Endothelial cell of umbilical vein (primary cell): ENCODE measurements at places on chromosomes 5 and 9. TPM values are rescaled to one million over a fixed set of nuclear protein-coding genes. Genes with fewer than 3 reads are reported as not detected.

GRCh38 chr5:172648755-172649154 is 7.7 kb downstream of the NEURL1B start:
- H3K27ac ChIP-seq: no peak overlapping the region
- H3K27me3 ChIP-seq: peaks cover 7% of the 10 kb centered on the region
- no peaks in the 10 kb centered on the region for H3K36me3 ChIP-seq

DNA sequence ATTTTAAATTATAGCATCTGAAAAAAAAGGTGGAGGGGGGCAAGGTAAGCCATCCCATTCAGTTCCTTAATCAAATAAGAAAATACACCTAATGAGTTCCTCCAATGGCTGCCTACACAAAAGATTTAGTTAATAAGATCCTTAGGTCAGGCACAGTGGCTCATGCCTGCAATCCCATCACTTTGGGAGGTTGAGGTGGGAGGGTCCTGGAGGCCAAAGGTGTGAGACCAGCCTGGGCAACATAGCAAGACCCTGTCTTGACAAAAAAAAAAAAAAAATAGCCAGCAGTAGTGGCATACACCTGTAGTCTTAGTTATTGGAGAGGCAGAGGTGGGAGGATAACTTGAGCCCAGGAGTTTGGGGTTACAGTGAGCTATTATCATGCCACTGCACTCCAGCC is 78.4 kb downstream of the ST8SIA4 start:
- H3K4me1 ChIP-seq: peaks cover 20% of the 10 kb centered on the region
- DNase-seq: no peak
- H3K36me3 ChIP-seq: no peaks in the 10 kb centered on the region
- H3K27ac ChIP-seq: no peak overlapping the region

DNA sequence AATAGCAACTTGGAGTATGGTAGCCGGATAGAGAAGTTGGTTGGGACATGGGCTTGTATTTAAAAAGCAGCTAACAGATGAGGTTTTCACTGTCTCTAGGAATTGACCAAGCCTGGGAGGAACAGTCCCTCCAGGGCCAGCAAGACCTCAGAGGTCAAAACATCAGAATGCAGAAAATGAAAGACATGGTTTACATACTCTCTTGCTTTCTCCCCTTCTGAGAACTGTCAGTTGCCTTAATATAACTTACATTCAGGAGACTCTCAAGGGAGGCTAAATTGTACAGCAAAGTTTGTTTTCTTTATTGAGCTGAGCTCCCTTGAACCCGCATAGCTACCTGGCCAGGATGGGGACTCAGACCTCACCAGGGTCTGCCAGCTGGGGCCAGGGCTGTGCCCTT is 179.3 kb downstream of the GAS1 start:
- H3K4me1 ChIP-seq: no peaks in the 10 kb centered on the region
- no peak for DNase-seq
- H3K36me3 ChIP-seq: no peaks in the 10 kb centered on the region
- no peaks in the 10 kb centered on the region for H3K27me3 ChIP-seq

DNA sequence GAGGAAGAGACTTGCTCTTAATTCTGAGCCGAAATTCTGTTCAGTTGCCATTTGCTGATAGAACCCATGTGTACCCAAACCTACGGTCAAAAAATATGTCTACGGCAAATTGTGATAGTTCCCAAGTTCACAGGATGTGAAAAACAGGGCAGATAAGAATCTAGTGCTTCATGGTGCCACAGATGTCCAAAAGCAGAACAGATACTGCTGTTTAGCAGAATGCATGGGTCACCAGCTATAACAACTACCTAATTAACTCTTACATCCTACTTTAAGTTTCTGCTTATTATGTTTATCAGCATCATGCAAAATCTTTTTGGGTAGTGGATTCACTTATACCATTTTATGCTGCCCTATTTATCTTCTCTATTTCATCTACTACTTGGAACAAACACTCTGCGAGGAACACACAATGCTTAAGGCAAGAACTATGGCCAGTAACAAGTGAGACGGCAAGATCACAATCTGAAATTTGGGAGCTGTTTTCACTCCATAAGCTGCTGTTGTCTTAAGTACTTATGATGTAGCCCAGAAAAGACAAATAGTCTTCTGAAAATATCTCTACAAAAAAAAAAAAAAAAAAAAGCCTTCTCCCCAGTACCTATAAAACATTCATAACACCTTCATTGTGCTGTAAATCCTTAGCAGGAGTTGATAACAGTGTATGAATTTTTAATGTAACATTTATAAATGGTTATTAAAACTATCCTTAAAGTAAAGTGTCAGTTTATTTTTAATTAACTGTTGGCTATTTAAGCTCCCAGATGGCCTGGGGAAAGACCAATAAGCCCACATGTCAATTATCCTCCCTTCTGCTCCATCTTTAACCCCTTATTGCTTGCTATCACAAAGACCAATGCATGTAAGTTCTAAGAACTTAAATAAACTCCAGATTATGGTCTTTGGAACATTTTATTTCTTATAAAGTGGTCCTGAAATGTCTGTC is 232.3 kb downstream of the TLR4 start:
- H3K27ac ChIP-seq: no peak overlapping the region
- H3K4me3 ChIP-seq: no peak overlapping the region
- H3K4me1 ChIP-seq: no peaks in the 10 kb centered on the region
- no peaks in the 10 kb centered on the region for H3K27me3 ChIP-seq

DNA sequence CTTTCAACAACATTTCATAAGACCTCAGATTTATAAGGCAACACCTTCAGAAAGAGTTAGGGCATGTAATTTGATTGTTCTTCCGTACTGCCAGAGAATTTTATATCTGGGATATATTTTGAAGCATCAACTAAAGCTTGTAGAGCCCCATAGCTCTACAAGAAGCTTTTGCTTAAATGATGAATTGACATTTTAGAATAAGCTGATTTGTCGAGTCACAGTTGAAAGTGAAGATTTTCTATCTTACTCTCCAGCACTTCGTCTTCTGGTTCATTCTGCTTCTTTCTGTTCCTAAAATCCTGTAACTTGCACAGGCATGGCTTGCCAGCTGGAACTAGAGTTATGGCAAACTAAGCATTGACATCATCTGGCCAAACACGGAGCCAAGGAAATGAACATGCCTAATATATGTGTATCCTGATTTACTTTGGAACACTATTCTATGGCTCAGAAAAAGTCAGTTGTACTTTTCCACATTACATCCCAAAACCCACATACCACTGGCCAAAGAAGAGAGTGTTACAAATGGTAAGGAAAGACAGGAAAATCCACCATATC is 68.6 kb upstream of the MAST4 start:
- no peak overlapping the region for H3K27ac ChIP-seq
- DNase-seq: no peak
- H3K27me3 ChIP-seq: no peaks in the 10 kb centered on the region
- H3K36me3 ChIP-seq: no peaks in the 10 kb centered on the region

DNA sequence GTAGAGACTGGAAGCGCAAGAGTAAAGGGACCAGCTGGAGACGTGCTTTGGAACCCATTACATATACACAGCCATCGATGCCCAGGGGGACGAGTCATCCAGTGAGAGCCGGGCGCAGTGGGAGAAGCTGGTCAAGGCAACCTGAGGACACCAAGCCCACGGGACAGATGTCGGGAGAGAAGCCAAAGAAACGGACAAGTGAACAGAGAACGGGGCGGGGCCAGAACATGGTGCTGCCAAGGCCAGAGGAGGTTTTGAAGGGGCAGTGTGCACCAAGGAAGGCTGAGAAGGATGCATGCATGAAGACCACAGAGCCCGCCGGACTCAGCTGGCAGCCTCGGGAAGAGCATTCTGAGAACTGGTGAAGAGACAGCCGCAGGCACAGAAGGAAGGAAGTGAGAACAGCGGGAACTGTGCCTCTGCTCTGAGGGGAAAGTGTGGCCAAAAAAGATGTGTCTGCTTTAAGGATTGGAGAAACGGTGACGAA is 20.3 kb downstream of the CAMSAP1 start:
- DNase-seq: no peak
- peaks cover 8% of the 10 kb centered on the region for H3K4me1 ChIP-seq
- no peaks in the 10 kb centered on the region for H3K27me3 ChIP-seq

GRCh38 chr5:171521219-171521633 is 101.8 kb downstream of the FGF18 start:
- peaks cover 2% of the 10 kb centered on the region for H3K27me3 ChIP-seq
- H3K36me3 ChIP-seq: no peaks in the 10 kb centered on the region
- DNase-seq: peak; percentile 32
- H3K4me1 ChIP-seq: peaks cover 13% of the 10 kb centered on the region

DNA sequence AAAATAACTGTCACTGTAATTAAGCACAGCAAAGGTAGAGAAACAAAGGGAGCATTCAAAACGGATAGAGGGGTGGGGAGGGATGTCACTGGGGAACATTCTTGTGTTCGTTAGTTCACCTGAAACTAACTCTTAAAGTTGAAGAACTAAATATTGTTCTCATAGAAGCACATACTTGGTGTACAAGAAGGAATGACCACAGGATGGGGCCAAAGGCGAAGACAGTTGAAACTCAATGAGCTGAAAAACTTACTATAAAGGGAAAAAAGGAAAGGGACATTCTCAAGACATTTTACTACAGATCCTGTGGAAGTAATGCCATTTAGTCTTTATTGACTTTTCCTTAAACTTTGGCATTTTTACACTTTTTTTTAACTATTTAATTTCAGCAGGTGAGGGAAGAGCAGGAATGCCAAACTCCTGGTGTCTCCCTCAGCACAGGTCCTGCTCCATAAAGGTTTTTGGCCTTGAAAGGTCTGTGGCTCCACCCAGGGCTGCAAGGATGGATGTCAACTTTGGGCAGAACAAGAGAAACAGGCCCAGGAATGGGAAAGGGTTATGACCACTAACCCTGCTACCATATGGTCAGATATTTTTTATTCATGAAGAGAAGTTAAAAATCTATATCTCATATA is 197.6 kb upstream of the RASA1 start:
- no peaks in the 10 kb centered on the region for H3K27me3 ChIP-seq
- peak; percentile 72 for DNase-seq
- H3K27ac ChIP-seq: no peak overlapping the region
- H3K4me3 ChIP-seq: no peak overlapping the region
- H3K36me3 ChIP-seq: no peaks in the 10 kb centered on the region

DNA sequence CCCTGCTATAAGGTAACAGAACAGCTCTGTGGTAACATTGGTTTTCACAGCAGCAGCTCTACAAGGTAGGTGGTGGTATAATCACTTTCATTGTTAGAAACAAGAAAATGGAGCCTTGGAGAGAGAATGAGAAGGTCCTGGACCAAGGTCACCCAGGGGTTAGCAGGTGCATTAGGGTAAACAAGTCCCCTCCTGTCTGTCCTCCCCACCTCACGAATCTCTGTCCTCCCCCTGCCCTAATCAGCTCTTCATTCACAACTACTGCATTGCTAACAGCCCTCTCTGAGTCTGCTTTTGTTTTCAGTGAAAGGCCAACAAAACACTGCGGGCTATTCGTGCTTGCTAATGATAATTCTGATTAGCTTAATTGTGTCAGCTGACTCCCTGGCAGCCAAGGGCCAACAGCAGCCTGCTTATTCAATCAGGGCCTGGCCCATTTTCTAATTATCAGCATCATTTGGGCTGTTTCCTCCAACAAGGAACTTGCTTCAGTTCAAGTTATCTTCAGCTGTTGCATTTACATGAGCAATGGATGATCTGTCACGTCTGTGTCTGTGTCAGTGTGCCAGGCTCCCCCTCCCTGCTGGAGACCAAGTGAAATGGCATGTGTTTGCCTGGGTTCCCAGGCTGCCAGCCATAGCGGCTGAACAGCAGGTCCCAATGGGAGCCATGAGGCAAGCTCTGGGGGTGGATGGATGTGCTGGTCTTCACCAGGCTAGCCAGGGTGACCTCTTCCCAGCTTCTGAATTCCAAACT is 56.7 kb upstream of the EQTN start:
- no peaks in the 10 kb centered on the region for H3K4me1 ChIP-seq
- no peaks in the 10 kb centered on the region for H3K36me3 ChIP-seq
- H3K27me3 ChIP-seq: no peaks in the 10 kb centered on the region
- H3K4me3 ChIP-seq: no peak overlapping the region
- no peak for DNase-seq

GRCh38 chr5:86997516-86997915 is 270.2 kb upstream of the RASA1 start:
- no peak overlapping the region for H3K4me3 ChIP-seq
- H3K4me1 ChIP-seq: no peaks in the 10 kb centered on the region
- H3K36me3 ChIP-seq: no peaks in the 10 kb centered on the region
- peaks cover 4% of the 10 kb centered on the region for H3K27me3 ChIP-seq
- DNase-seq: no peak
- no peak overlapping the region for H3K27ac ChIP-seq

GRCh38 chr9:81373294-81373693 is 316.1 kb downstream of the TLE1 start:
- no peak overlapping the region for H3K4me3 ChIP-seq
- no peak for DNase-seq
- H3K4me1 ChIP-seq: peaks cover 15% of the 10 kb centered on the region
- H3K36me3 ChIP-seq: no peaks in the 10 kb centered on the region
- H3K27me3 ChIP-seq: no peaks in the 10 kb centered on the region
- no peak overlapping the region for H3K27ac ChIP-seq

GRCh38 chr5:171744882-171745281 is 40.7 kb upstream of the SMIM23 start:
- no peaks in the 10 kb centered on the region for H3K36me3 ChIP-seq
- no peak for DNase-seq
- H3K27me3 ChIP-seq: no peaks in the 10 kb centered on the region

- no peak overlapping the region for H3K27ac ChIP-seq
- peaks cover 63% of the 10 kb centered on the region for H3K27me3 ChIP-seq
- no peaks in the 10 kb centered on the region for H3K36me3 ChIP-seq
- no peak for DNase-seq
- no peak overlapping the region for H3K4me3 ChIP-seq
Measured at GRCh38 chr9:114499528-114499927, 5.7 kb downstream of the WHRN start.

GRCh38 chr9:4292781-4293180 is 7.1 kb downstream of the GLIS3 start:
- H3K36me3 ChIP-seq: no peaks in the 10 kb centered on the region
- H3K27me3 ChIP-seq: no peaks in the 10 kb centered on the region
- H3K27ac ChIP-seq: peak overlapping the region; percentile 74

- DNase-seq: no peak
- H3K36me3 ChIP-seq: no peaks in the 10 kb centered on the region
- no peak overlapping the region for H3K4me3 ChIP-seq
- peaks cover 3% of the 10 kb centered on the region for H3K27me3 ChIP-seq
- H3K4me1 ChIP-seq: no peaks in the 10 kb centered on the region
Measured at GRCh38 chr9:134005381-134005780, 13.3 kb upstream of the VAV2 start.

DNA sequence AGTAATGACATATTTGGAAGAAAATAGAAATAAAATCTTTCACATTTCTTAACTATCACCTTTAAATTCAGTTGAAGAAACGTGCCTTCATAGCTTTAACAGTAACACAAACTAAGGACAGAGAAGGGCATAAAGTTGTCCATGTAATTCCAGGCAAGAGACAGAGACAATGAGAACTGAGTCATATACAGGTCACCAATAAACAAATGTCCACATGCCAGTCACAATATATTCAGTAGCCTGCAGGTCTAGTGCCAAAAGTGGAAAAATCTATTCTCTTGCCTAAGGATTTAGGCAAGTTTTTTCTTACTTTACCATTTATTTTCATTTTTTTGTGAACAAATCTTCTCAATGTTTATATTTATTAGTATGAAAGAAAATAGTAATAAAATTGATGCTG is 1711.5 kb upstream of the NUDT12 start:
- H3K4me3 ChIP-seq: no peak overlapping the region
- H3K27me3 ChIP-seq: no peaks in the 10 kb centered on the region
- no peak overlapping the region for H3K27ac ChIP-seq

GRCh38 chr9:86562691-86563090 is 208.5 kb upstream of the TUT7 start:
- DNase-seq: no peak
- no peaks in the 10 kb centered on the region for H3K27me3 ChIP-seq
- no peaks in the 10 kb centered on the region for H3K36me3 ChIP-seq
- no peak overlapping the region for H3K4me3 ChIP-seq

The RASGRF2 gene
- total RNA-seq: 4.0 and 8.2 TPM in 2 replicates

The SLC6A7 gene
- not detected in 2 replicates for total RNA-seq

The HINT2 gene
- 27.2 and 37.4 TPM in 2 replicates for total RNA-seq

The PLK2 gene
- 186 and 250 TPM in 2 replicates for total RNA-seq

The SPEF2 gene
- 0.73 and 0.76 TPM in 2 replicates for total RNA-seq

The GRM6 gene
- total RNA-seq: not detected in 2 replicates

The PRUNE2 gene
- 8.3 and 21.7 TPM in 2 replicates for total RNA-seq

The TEX48 gene
- not detected in 2 replicates for total RNA-seq

The FABP6 gene
- not detected in 2 replicates for total RNA-seq
